ENCODE measurements at places on chromosomes 1 and 21.

GRCh38 chr1:30588311-30589073 is 134.9 kb downstream of the MATN1 start:
- H3K4me1 ChIP-seq = no peaks in the 10 kb centered on the region
- no peak for DNase-seq
- no peaks in the 10 kb centered on the region for H3K36me3 ChIP-seq
- no peak overlapping the region for H3K4me3 ChIP-seq
- no peaks in the 10 kb centered on the region for H3K27me3 ChIP-seq
- no peak overlapping the region for H3K27ac ChIP-seq

GRCh38 chr1:199855580-199855979 is 171.9 kb upstream of the NR5A2 start:
- H3K27me3 ChIP-seq = no peaks in the 10 kb centered on the region
- no peaks in the 10 kb centered on the region for H3K36me3 ChIP-seq
- no peak overlapping the region for H3K4me3 ChIP-seq
- no peak for DNase-seq

DNA sequence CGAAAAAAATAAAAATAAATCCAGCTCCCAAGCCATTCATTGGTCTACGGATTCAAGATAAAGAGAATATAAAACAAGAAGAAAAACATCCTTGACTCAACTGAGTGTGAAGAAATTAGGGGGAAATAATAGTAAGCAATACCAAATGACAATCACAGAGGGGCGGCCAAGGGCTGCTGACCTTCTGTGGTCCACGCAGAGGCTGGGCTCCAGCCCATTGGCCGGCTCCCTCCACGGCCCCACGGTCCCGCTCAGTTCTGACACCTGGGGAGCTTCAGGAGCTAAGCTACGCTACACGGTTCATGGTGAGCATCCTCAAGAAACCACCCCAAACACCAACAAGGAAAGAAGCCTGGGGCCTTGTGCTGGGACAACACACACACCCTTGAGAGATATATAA is 400 bp upstream of the KRTAP10-12 start:
- peaks cover 70% of the 10 kb centered on the region for H3K27me3 ChIP-seq
- no peaks in the 10 kb centered on the region for H3K36me3 ChIP-seq
- H3K27ac ChIP-seq = no peak overlapping the region
- H3K4me1 ChIP-seq = no peaks in the 10 kb centered on the region
- no peak for DNase-seq

DNA sequence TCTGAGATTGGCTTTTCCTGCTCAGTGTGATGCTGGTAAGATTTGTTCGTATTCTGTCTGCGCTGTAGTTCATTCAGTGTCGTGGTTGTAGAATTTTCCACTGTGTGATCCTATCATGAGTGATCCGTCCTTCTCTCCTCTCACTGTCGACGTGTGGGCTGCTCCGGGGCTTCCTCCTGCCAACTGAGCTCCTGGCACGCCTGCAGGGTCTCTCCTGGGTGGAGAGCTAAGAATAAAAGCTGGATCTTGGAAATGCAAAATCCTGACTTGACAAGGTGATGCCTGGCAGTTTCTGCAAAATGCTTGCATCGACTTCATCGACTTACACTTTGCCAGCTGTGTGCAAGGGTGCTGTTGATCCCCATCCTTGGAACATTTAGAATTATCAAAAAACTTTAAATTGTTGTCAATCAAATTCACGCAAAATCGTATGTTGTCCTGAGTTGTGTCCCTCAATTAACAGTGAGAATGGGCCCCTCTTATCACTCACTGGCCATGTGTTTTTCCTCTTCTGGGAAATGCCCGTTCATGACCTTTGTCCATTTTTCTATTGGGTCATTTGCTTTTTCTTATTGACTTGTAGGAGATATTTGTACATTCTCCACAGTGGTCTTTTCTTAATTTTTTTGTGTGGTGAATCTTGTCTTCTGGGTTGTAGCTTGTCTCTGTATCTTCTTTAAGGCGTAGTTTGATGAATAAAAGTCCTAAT is 125.5 kb downstream of the CRYAA start:
- H3K4me1 ChIP-seq = no peaks in the 10 kb centered on the region
- no peaks in the 10 kb centered on the region for H3K36me3 ChIP-seq
- H3K4me3 ChIP-seq = no peak overlapping the region
- DNase-seq = no peak
- no peak overlapping the region for H3K27ac ChIP-seq

GRCh38 chr1:107949467-107950253 is 15.3 kb downstream of the VAV3 start:
- H3K4me1 ChIP-seq = peaks cover 72% of the 10 kb centered on the region
- DNase-seq = no peak
- H3K4me3 ChIP-seq = peak overlapping the region; percentile 2
- no peaks in the 10 kb centered on the region for H3K27me3 ChIP-seq

GRCh38 chr1:180176965-180177364 is 22.3 kb downstream of the QSOX1 start:
- H3K27ac ChIP-seq = no peak overlapping the region
- H3K27me3 ChIP-seq = no peaks in the 10 kb centered on the region
- H3K4me1 ChIP-seq = no peaks in the 10 kb centered on the region
- H3K36me3 ChIP-seq = peaks cover 2% of the 10 kb centered on the region
- DNase-seq = no peak

GRCh38 chr1:18957532-18958300 is 1.2 kb upstream of the IFFO2 start:
- H3K27ac ChIP-seq = no peak overlapping the region
- peaks cover 44% of the 10 kb centered on the region for H3K4me1 ChIP-seq
- DNase-seq = peak; percentile 37
- H3K27me3 ChIP-seq = peaks cover 2% of the 10 kb centered on the region
- peak overlapping the region; percentile 83 for H3K4me3 ChIP-seq
- H3K36me3 ChIP-seq = no peaks in the 10 kb centered on the region

DNA sequence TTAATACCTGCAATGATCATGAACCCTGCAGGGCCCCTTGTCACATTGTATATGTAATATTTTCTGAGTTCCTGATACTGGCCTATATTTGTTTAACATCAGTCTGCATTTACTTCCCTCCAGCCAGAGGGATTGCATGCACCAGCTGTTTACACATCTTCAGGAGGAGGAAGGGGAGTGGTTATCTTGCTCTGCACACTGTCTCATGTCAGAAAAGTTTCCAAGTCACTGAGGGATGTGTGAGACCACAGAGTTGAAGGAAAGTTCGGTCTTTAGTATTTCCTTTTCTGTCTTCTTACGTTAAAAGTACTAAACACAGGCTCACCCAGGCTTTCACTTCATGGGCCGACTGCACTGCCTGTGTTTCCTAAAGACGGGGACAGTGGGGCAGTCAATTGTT is 574.1 kb downstream of the LMO4 start:
- H3K27ac ChIP-seq = peak overlapping the region; percentile 46
- H3K4me3 ChIP-seq = no peak overlapping the region
- peaks cover 35% of the 10 kb centered on the region for H3K4me1 ChIP-seq
- no peaks in the 10 kb centered on the region for H3K36me3 ChIP-seq
- no peaks in the 10 kb centered on the region for H3K27me3 ChIP-seq
- DNase-seq = peak; percentile 96

GRCh38 chr1:29650041-29650400 is 413.7 kb downstream of the PTPRU start:
- DNase-seq = no peak
- H3K4me1 ChIP-seq = no peaks in the 10 kb centered on the region
- H3K4me3 ChIP-seq = no peak overlapping the region
- H3K27me3 ChIP-seq = peaks cover 3% of the 10 kb centered on the region
- H3K27ac ChIP-seq = no peak overlapping the region
- H3K36me3 ChIP-seq = no peaks in the 10 kb centered on the region

- no peak overlapping the region for H3K4me3 ChIP-seq
- peaks cover 10% of the 10 kb centered on the region for H3K4me1 ChIP-seq
- no peak for DNase-seq
- H3K36me3 ChIP-seq = no peaks in the 10 kb centered on the region
- H3K27ac ChIP-seq = no peak overlapping the region
Observed at GRCh38 chr1:235628316-235629005, 21.1 kb downstream of the GNG4 start.

GRCh38 chr21:43644609-43645008 is 14.7 kb downstream of the HSF2BP start:
- no peaks in the 10 kb centered on the region for H3K36me3 ChIP-seq
- no peak for DNase-seq
- H3K27me3 ChIP-seq = no peaks in the 10 kb centered on the region
- peaks cover 16% of the 10 kb centered on the region for H3K4me1 ChIP-seq
- H3K27ac ChIP-seq = no peak overlapping the region
- no peak overlapping the region for H3K4me3 ChIP-seq

- no peak overlapping the region for H3K27ac ChIP-seq
- DNase-seq = no peak
- H3K4me1 ChIP-seq = no peaks in the 10 kb centered on the region
Observed at GRCh38 chr21:43203591-43203990, 34.8 kb downstream of the CRYAA start.

GRCh38 chr1:100835866-100836842 is 58.5 kb downstream of the EXTL2 start:
- H3K27ac ChIP-seq = no peak overlapping the region
- H3K4me1 ChIP-seq = no peaks in the 10 kb centered on the region
- no peaks in the 10 kb centered on the region for H3K27me3 ChIP-seq
- H3K4me3 ChIP-seq = no peak overlapping the region
- DNase-seq = no peak
- H3K36me3 ChIP-seq = no peaks in the 10 kb centered on the region

GRCh38 chr1:173424143-173424542 is 53.0 kb upstream of the PRDX6 start:
- no peaks in the 10 kb centered on the region for H3K27me3 ChIP-seq
- DNase-seq = no peak
- H3K4me1 ChIP-seq = peaks cover 16% of the 10 kb centered on the region
- H3K4me3 ChIP-seq = no peak overlapping the region

GRCh38 chr1:221748981-221749380 is 7.1 kb upstream of the DUSP10 start:
- H3K36me3 ChIP-seq = no peaks in the 10 kb centered on the region
- H3K27ac ChIP-seq = no peak overlapping the region
- H3K4me3 ChIP-seq = no peak overlapping the region
- no peaks in the 10 kb centered on the region for H3K4me1 ChIP-seq

- H3K36me3 ChIP-seq = no peaks in the 10 kb centered on the region
- no peak overlapping the region for H3K27ac ChIP-seq
- DNase-seq = no peak
- no peak overlapping the region for H3K4me3 ChIP-seq
- H3K4me1 ChIP-seq = peaks cover 18% of the 10 kb centered on the region
Observed at GRCh38 chr21:36693489-36694030, 5.4 kb upstream of the SIM2 start.

- H3K4me3 ChIP-seq = no peak overlapping the region
- H3K36me3 ChIP-seq = no peaks in the 10 kb centered on the region
- no peak for DNase-seq
- H3K27me3 ChIP-seq = peaks cover 4% of the 10 kb centered on the region
Observed at GRCh38 chr1:58792846-58793245, 9.0 kb upstream of the JUN start.

DNA sequence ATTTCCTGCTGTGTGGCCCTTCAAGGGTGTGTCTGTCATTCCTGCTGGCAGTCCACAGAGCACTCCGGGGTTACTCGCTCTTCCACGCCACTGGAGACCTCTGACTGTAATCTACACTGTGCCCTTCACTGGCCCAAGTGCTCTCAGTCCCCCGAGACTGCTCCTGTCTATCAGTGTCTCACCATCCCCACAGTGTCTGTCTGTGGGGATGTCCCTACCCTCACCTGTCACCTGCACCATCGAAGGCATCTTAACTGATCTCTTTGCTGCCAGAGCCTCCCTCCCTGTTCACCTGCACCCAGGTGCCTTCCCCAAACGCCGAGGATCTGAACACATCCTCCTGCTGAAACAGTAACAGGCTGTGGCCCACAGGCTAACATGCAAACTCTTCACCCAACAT is 136.7 kb downstream of the MATN1 start:
- no peaks in the 10 kb centered on the region for H3K4me1 ChIP-seq
- no peak overlapping the region for H3K4me3 ChIP-seq
- DNase-seq = no peak
- peaks cover 6% of the 10 kb centered on the region for H3K27me3 ChIP-seq
- no peaks in the 10 kb centered on the region for H3K36me3 ChIP-seq

Measured in common myeloid progenitor, CD34-positive (primary cell).